NCI-H187 (cell line): ENCODE measurements at places on chromosomes 2 and 18.
A peak's percentile ranks its signal among the peaks of the same experiment; 100 is the strongest.

- DNase-seq = peak; percentile 6
Observed at GRCh38 chr18:58100154-58100553, 56.1 kb downstream of the NEDD4L start.

- DNase-seq = no peak
Observed at GRCh38 chr18:11162462-11162861, 13.1 kb upstream of the PIEZO2 start.

DNA sequence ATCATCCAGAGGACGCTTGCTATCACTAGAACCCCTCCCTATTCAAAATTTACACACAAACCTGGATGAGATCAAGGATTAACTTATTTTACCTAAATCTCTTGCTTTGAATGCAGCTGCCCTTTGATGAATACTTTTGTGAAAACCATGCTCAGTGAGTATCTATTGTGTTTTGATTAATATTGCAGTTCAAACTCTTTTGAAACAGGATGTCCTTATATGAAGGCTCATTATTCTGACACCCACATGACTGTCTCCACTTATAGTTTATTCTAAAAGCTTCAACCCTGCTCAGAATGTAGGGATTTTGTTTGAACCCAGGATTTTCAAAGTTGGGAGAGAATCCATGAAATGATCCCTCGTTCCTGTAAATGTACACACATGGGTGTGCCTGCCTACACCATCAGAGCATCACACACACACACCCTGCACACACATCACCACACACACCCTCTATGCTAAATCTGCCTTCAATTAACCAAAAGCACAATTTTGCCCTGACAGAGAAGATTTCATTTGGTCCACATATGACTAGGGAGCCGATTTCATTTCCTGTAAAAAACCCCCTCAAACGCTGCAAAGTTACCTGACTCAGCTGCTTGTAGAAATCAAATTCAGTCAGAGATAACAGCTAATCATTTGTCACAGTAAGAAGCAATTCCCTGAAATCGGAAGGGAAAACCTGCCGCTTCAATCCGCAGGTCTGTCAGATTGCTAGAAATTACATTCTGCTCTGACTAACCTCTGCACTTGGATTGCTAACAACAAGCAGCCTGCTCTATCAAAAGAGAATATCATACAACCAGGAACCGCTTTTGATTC lies 65.2 kb downstream of the ZEB2 start:
- DNase-seq = no peak

DNA sequence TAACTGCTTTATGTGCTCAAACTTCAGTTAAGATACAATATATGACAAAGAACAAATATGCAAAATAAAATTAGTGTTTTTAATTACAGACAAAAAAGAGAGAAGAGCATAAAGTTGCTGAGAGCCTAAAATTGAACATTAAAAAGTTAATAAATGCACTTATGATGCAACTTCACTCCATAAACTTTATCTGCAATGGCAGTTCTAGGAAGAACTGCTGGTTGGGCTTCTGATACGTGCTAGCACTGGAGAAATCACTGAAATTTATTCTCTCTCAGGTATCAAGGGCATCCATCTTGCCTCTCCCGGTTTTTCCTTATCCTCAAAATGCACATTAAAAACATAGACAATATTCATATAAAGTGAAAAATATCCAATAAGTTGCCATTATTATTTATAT lies 35.7 kb downstream of the MYO3B start:
- DNase-seq = no peak

GRCh38 chr2:37671009-37671815 lies at the start of gene CDC42EP3:
CDC42EP3 (minus strand) TSS chr2:37671642; CDS start chr2:37646587, 25,055 bp downstream.
- no peak for DNase-seq

DNA sequence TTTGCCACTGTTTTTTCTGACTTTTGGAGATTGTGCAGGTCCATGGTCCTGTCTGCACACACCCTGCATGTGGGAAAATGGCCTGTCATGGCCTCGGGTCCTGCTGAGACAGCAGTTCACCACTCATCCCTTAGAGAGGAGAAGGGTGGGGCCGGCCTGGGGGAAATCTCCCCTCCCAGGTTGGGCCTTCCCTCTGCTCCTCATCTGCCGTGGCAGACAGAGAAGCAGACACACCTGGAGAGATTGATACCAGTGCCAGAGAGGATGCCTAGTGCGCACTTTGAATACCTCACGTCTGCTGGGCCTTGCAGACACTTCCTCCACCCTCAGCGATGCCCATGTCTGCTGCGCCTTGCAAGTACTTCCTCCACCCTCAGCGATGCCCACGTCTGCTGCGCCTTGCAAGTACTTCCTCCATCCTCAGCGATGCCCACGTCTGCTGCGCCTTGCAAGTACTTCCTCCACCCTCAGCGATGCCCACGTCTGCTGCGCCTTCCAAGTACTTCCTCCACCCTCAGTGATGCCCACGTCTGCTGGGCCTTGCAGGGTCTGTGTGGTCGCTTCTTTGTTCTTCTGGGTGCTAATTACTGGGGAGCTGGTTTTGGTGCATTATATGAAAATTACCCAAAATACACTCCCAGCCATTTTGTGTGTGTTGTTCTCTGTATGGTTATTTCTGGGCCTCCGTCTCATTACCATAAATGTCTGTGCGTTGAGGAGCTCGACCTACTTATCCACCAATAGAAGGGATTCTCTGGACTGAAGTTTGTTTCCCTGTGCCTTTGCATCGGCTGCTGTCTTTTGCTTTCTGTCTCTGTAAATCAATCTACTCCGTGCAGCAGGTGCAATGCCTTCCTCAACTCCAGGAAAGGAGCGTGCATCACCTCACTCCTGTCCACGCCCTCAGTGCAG lies 186.9 kb upstream of the PXDN start:
- DNase-seq = no peak

DNA sequence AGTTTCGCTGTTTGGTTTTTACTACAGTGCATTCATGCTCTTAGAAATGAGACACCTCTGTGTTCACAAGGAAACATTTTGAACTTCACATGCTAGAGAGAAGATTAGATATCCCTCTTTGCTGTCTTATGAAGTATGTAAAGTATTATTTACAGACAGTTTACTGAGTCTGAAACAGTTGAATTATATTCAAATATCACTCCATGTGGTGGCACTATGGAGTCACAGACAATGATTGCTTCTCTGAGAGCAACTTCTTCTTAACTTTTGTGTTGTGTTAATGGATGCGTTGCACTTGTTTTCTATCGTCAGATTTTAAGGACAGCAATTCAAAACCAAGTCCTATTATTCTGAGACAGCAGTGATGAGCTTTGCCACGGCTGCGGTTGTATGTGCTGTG lies 823.6 kb downstream of the GALR1 start:
- no peak for DNase-seq

GRCh38 chr2:187876554-187876953 lies 322.3 kb upstream of the TFPI start:
- DNase-seq = no peak

DNA sequence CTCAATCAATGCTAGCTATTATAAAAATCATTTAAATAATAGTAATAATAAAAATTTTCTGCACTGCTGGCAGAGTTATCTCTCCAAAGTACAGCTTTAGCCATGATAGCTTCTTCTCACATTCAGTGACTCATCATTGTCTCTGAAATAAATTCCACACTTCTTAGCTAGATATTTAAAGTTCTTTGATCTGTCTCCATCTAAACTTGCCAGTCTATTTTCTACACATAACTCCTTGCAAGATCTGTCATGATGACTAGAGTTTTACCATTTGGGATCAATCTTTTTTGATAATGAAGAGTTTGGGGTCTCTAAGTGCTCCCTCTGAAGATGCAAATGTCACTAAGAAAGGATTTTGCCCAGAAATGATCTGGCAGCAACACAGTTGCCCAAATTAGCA lies 155.4 kb upstream of the LHCGR start:
- no peak for DNase-seq

DNA sequence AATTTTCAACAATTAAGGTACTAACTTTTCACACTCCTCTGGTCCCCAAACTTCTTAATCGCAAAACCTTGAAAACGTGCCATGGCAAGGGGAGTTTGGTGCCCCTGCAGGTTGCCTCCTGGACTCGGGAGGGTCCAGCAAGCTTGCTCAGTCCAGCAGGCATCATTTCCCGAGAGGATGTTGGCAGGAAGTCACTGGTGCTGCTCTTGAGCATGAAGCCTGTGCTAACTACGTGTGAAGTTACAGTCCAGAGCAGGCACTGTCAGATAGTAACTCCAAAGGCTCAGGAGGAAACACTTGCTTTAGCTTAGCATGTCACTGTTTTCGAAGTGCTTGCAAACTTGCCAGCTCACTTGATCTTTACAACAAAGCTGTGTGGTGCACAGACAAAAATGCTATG lies 215.4 kb downstream of the MYCN start:
- DNase-seq = no peak

GRCh38 chr2:120842456-120843439 lies 107.1 kb downstream of the GLI2 start:
- no peak for DNase-seq
